ENCODE measurements at places on chromosomes 16 and 17.

- no peak overlapping the region for H3K4me3 ChIP-seq
- H3K4me1 ChIP-seq: peaks cover 17% of the 10 kb centered on the region
- no peak overlapping the region for H3K27ac ChIP-seq
Observed at GRCh38 chr16:74465281-74465680, 44.0 kb upstream of the CLEC18B start.

DNA sequence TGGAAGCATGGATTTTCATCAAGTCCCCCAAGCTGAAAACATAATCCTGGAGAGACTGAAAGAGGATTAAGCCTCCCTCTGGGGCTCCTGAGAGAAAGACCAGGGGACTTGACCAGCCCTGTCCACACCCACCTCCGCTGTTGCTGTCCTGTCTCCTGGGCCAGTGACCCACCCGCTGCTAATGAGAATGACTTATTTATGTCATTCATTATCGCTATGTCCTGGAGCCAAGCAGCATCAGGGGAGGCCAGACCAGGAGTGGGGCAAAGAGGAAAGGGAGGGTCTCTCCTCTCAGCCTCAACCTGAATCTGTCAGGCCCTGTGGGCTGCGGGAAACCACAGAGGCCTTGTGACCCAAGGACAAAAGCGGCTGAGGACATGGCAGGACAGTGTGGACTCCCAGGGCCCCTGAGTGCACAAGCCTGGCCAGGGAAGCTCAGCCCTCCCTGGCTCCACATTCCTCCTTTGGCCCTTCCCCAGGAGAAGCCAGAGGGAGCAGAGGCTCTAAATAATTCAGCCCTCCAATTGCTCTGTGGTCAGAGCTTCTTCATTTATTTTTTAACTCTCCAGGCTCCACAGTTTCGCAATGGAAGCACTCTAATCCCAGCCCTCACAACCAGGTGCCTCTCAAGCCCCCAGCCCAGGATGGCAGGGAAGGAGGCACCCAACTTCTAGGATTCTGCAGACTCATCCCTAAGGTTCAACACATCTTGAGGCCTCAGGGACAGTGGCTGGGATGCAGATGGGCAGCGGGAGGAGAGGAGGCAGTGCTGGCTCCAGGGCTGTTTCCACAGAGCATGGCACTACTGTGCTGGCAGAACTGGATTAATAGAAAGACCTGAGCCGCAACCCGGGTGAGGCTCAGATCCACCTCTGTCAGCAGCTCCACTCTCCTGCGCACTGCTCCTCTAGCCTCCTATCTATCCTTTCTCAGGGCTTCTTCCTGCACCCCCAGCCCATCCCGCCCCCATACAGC, 19.1 kb downstream of the CUEDC1 start:
- H3K36me3 ChIP-seq: no peaks in the 10 kb centered on the region
- DNase-seq: no peak
- H3K27me3 ChIP-seq: no peaks in the 10 kb centered on the region
- no peak overlapping the region for H3K4me3 ChIP-seq

DNA sequence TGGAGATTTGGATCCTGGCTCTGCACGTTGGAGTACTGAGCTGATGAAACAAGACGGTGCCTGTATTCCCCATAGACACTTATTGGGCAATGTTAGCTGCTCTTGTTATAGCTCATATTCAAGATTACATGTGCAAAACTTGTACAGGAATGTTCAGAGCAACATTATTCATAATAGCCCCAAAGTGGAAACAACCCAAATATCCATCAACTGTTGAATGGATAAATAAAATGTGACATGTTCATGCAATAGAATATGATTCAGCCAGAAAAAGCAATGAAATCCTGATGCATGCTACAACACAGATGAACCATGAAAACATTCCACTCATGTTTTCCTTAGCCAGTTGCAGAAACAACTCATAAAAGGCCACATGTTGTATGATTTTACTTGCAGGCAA, 5.7 kb upstream of the SDR42E1 start:
- DNase-seq: no peak
- H3K4me3 ChIP-seq: no peak overlapping the region
- H3K27ac ChIP-seq: no peak overlapping the region
- H3K4me1 ChIP-seq: no peaks in the 10 kb centered on the region

GRCh38 chr16:55832425-55832772, 497 bp downstream of the CES1 start:
- no peaks in the 10 kb centered on the region for H3K4me1 ChIP-seq
- no peak overlapping the region for H3K27ac ChIP-seq
- no peak for DNase-seq
- no peak overlapping the region for H3K4me3 ChIP-seq

- H3K27me3 ChIP-seq: no peaks in the 10 kb centered on the region
- peaks cover 7% of the 10 kb centered on the region for H3K4me1 ChIP-seq
- no peak overlapping the region for H3K4me3 ChIP-seq
Observed at GRCh38 chr17:73069841-73070240, 22.6 kb downstream of the SLC39A11 start.

GRCh38 chr17:51646539-51646938, 386.2 kb downstream of the UTP18 start:
- H3K4me3 ChIP-seq: no peak overlapping the region
- no peak overlapping the region for H3K27ac ChIP-seq
- no peak for DNase-seq
- H3K27me3 ChIP-seq: no peaks in the 10 kb centered on the region
- no peaks in the 10 kb centered on the region for H3K4me1 ChIP-seq
- no peaks in the 10 kb centered on the region for H3K36me3 ChIP-seq

DNA sequence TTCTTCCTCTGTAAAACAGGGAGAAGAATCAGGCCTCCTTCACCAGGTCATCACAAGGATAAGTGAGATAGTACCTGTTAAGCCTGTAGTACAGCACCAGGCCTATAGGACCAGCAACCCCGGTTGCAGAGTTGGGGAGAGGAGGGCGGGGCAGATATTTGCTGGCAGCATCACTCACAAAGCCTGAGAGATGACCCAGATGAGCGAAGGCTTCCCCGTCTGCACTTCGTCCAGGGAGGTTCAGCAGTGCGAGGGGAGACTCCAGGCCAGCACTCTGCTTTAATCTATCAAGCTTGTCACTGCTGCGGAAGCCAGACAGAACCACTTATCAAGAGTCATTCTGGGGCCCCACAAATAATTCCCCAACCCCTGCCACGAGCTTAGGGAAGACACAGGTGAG, 15.8 kb upstream of the RBBP6 start:
- no peaks in the 10 kb centered on the region for H3K27me3 ChIP-seq
- H3K4me1 ChIP-seq: peaks cover 19% of the 10 kb centered on the region
- no peak overlapping the region for H3K27ac ChIP-seq
- no peaks in the 10 kb centered on the region for H3K36me3 ChIP-seq

Measured in RWPE2 (cell line).